ENCODE measurements at places on chromosomes 6 and 20. TPM values are rescaled to one million over a fixed set of nuclear protein-coding genes. Genes with fewer than 3 reads are reported as not detected.

DNA sequence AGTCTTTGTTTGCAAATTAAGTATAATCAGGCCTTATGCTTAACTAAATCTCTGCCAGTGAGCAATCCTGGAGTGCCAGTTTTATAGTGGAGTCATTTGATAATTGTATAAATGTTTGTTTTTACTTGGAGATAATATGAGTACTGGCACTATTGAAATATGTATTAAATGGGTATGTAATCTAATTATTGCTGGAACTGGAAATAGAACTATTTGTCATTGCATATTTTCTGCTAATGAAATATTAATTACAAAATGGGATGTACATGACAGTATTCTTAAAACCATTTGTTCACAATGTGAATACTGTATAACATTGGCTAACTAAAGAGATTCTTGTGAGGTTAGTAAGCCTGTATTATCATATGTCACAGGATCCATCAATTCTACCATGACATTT, 20.5 kb upstream of the LMBRD1 start:
- no peaks in the 10 kb centered on the region for H3K27me3 ChIP-seq
- no peak overlapping the region for H3K27ac ChIP-seq
- H3K4me1 ChIP-seq, result peaks cover 39% of the 10 kb centered on the region
- H3K36me3 ChIP-seq, result no peaks in the 10 kb centered on the region

DNA sequence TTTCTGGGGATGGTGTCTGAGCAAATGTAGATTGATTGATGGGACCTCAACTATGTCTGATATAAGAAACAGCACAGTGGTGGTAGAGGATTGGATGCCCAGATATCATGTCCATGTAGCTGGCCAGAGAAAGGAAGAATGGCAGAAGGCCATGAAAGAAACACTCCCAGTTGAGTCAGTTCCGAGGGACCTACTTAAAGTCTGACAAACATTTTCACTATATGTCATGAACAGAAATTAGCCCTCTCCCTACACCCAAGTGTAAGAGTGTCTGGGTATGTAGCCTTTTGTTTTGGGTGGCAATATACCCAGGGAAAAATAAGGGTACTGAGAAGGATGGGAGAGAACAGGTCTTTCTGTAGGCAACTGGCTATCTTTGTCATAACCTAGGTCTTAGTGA, 434.2 kb downstream of the BCKDHB start:
- no peak overlapping the region for H3K27ac ChIP-seq
- DNase-seq, result no peak
- H3K4me3 ChIP-seq, result no peak overlapping the region
- no peaks in the 10 kb centered on the region for H3K4me1 ChIP-seq
- no peaks in the 10 kb centered on the region for H3K36me3 ChIP-seq

GRCh38 chr20:13029687-13030375, 21.1 kb downstream of the SPTLC3 start:
- no peaks in the 10 kb centered on the region for H3K36me3 ChIP-seq
- H3K27ac ChIP-seq, result no peak overlapping the region
- no peaks in the 10 kb centered on the region for H3K4me1 ChIP-seq
- H3K27me3 ChIP-seq, result no peaks in the 10 kb centered on the region

The FKBP1C gene
- total RNA-seq, result 0.94 TPM

GRCh38 chr6:134850721-134851305, 99.1 kb downstream of the ALDH8A1 start:
- no peaks in the 10 kb centered on the region for H3K4me1 ChIP-seq
- no peaks in the 10 kb centered on the region for H3K36me3 ChIP-seq

DNA sequence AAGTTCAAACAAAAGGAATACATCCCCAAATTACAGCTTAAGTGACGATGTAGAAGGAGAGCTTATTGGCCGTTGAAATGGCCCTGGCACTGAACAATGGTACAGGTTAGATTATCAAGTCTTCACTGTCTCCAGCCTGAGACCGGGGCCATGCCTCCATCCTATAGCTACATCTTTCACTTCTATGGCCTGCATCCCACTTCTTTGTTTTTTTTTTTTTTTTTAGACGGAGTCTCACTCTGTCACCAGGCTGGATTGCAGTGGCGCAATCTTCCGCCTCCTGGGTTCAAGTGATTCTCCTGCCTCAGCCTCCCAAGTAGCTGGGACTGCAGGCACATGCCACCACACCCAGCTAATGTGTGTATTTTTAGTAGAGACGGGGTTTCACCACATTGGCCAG, 464.6 kb downstream of the CDH26 start:
- no peaks in the 10 kb centered on the region for H3K36me3 ChIP-seq
- no peaks in the 10 kb centered on the region for H3K27me3 ChIP-seq
- peaks cover under 1% of the 10 kb centered on the region for H3K4me1 ChIP-seq
- no peak overlapping the region for H3K27ac ChIP-seq
- no peak overlapping the region for H3K4me3 ChIP-seq
- no peak for DNase-seq

The EPB41L1 gene
- total RNA-seq, result 1.5 TPM

The OLIG3 gene
- total RNA-seq, result not detected

The CABLES2 gene
- 7.6 TPM for total RNA-seq

The B3GALT4 gene
- 2.8 TPM for total RNA-seq

GRCh38 chr6:48111143-48111506, at the start of gene PTCHD4:
TSS of gene PTCHD4 (minus strand) at chr6:48111197. CDS start at chr6:48068957, 42,240 bp downstream.
- H3K36me3 ChIP-seq, result no peaks in the 10 kb centered on the region
- no peaks in the 10 kb centered on the region for H3K4me1 ChIP-seq
- no peak within 1 kb of the TSS for H3K4me3 ChIP-seq
- H3K27me3 ChIP-seq, result no peaks in the 10 kb centered on the region
- no peak for DNase-seq

DNA sequence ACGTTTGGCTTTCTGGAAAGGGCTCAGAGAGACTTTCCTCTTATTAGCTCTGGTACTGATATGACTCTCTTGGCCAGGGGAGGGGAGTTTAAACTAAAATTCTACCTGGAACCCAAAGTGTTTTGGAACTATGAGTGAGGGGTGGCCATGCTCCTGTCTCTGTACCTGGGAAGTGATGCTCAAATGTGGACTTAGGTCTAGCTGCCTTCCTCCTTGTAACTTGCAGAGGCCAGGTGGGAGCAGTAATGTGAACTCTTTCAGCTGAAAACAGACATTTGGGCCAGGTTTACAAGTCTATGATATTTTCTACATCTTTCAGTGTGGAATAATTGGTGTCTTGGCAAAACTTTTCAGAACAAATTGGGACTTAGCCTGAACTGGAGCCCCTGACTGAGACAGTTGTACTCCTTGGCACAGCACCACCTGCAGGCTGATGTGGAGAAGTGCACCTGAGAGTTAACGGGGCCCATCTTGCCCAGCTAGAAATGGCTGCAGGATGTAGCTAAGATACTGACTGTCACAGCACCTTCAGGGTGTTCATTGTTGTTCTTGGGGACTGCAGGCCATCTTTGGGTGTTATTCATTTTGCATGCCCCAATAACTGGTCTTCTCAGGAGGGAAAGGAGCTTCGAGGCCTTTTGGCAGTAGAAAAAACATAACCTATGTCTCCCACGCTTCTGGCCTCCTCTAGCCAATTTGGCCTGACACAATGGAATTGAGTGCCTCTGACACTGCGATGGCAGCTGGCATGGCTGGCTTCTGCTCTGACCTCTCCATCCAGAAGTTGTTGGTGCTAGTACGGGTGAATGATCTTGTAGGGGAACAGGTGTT, 37.1 kb downstream of the CD109 start:
- no peak overlapping the region for H3K27ac ChIP-seq
- DNase-seq, result peak; percentile 85
- peaks cover 10% of the 10 kb centered on the region for H3K36me3 ChIP-seq

The PSMB8 gene
- 338 TPM for total RNA-seq

- no peaks in the 10 kb centered on the region for H3K36me3 ChIP-seq
- no peak for DNase-seq
- peaks cover 5% of the 10 kb centered on the region for H3K27me3 ChIP-seq
- no peak overlapping the region for H3K4me3 ChIP-seq
- H3K27ac ChIP-seq, result no peak overlapping the region
Measured at GRCh38 chr6:116779573-116780164, 14.2 kb upstream of the FAM162B start.

DNA sequence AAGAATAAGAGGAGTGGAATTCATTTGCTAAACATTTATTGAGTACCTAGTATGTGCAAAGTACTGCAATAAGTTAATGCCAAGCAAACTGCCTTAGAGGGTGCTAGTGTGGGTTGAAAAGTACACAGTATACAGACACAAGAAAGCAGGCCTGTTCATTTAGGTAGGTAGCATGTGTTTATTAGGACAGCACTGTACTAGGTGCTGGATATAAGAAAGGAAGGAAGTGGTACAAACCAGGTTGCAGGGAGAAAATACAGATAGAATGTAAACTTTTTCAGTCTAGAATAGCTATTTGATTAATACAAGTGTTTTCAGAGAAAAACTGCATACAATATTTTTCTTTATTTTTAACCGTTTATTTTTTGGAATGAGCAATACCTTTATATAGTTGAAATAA, 68.1 kb downstream of the PHF20 start:
- no peak for DNase-seq
- H3K36me3 ChIP-seq, result peaks cover 28% of the 10 kb centered on the region
- no peaks in the 10 kb centered on the region for H3K27me3 ChIP-seq

DNA sequence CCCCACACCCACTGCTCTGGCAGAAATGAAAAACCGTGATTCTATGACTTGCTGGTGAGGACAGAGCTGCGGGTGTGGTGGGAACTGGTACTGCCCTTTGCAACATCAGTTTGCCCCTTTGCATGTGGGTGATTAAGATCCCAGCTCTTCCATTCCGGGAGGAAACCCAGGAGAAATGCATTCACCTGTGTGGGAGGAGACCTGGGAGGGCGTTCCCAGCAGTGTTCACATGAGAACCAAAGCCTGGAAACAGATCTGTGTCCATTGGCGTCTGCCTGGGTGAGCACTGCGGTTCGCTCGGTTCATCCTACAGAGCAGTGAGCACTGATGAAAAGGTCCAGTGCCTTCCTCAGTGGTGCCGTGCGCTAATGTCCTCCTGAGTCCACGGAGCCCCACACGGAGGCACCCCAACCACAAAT, 89.7 kb downstream of the SMOC2 start:
- no peak overlapping the region for H3K4me3 ChIP-seq
- DNase-seq, result no peak
- no peaks in the 10 kb centered on the region for H3K4me1 ChIP-seq
- no peak overlapping the region for H3K27ac ChIP-seq

- peaks cover 33% of the 10 kb centered on the region for H3K36me3 ChIP-seq
- H3K27me3 ChIP-seq, result no peaks in the 10 kb centered on the region
- peaks cover 4% of the 10 kb centered on the region for H3K4me1 ChIP-seq
- no peak for DNase-seq
Measured at GRCh38 chr6:130162421-130162820, 60.3 kb downstream of the SAMD3 start.

GRCh38 chr6:155287762-155288161, 23.9 kb downstream of the CLDN20 start:
- H3K27me3 ChIP-seq, result no peaks in the 10 kb centered on the region
- DNase-seq, result no peak
- no peak overlapping the region for H3K4me3 ChIP-seq
- H3K4me1 ChIP-seq, result peaks cover 11% of the 10 kb centered on the region
- peaks cover 53% of the 10 kb centered on the region for H3K36me3 ChIP-seq

- H3K4me1 ChIP-seq, result peaks cover 27% of the 10 kb centered on the region
- H3K4me3 ChIP-seq, result no peak overlapping the region
- no peak overlapping the region for H3K27ac ChIP-seq
- peaks cover 11% of the 10 kb centered on the region for H3K36me3 ChIP-seq
Measured at GRCh38 chr6:36984581-36985416, 1.2 kb downstream of the MTCH1 start.

Data from activated CD4-positive, alpha-beta T cell treated with anti-CD3 and anti-CD28 coated beads for 36 hours (primary cell).